AG09319 (cell line): ENCODE measurements at places on chromosomes 1 and 21.

DNA sequence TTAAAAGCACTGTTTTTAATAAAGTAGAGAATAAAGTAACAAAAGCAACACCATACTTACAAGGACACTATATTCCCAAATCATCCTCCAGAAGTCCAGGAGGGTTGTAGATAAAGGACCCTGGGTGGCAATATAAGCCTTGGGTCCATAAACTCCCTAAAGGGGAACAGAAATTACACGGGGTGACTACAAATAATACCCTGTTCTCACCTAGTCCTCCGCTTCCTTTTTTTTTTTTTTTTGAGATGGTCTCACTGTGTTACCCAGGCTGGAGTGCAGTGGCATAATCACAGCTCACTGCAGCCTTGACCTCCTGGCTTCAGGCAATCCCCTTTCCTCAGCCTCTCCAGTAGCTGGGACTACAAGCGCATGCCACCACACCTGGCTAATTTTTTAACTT is 13.1 kb downstream of the PTPN22 start:
- DNase-seq, result no peak

GRCh38 chr1:93239863-93240262 is 59.3 kb downstream of the CCDC18 start:
- DNase-seq, result no peak

- no peak for DNase-seq
Observed at GRCh38 chr1:62435231-62436038, 1.4 kb upstream of the USP1 start.

DNA sequence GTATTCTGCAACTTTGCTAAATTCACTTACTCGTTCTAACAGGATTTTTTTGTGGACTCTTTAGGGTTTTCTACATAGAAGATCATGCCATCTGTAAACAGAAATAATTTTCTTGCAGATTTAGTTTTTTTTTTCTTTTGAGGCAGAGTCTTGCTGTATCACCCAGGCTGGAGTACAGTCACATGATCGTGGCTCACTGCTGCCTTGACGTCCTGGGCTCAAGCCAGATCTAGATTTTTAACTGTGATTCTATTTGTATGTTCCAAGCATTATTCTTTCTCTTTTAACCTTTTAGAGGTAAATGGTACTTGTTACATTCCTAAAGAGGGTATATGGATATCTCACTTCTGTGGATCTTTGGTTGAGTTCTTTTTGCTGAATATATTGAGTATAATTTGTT is 18.6 kb downstream of the FABP3 start:
- no peak for DNase-seq

- no peak for DNase-seq
Observed at GRCh38 chr1:234704106-234704887, 94.3 kb upstream of the IRF2BP2 start.

DNA sequence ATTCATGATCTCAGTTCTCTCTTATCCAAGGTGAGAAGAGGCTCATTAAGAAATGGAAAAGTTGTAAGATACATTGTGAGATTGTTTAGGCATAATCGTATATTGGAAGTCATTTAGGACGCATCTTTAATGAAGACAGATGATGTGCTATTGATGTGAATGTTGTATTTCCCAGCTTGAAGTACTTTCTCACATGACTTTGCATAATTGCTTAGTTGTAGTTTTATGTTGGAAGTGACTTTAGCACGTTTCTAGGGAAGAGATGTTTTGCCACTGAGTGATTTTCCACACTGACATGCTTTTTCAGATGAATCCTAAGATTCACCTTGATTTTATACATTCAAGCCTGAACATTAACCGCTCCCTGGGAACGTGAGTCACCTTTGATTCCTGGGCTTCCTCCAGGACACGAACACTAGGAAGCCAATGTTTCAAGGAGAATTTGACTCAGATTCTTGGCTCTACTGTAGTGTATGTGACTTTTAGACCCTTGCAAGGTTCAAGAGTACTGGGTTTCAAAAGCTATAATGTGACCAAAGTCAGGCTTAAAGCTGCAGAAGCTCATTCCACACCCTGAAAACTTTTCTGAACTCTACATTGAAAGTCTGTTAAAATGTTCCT is 27.9 kb downstream of the ANGEL2 start:
- DNase-seq, result no peak

- no peak for DNase-seq
Observed at GRCh38 chr1:152520561-152521090, 6.3 kb downstream of the CRCT1 start.

DNA sequence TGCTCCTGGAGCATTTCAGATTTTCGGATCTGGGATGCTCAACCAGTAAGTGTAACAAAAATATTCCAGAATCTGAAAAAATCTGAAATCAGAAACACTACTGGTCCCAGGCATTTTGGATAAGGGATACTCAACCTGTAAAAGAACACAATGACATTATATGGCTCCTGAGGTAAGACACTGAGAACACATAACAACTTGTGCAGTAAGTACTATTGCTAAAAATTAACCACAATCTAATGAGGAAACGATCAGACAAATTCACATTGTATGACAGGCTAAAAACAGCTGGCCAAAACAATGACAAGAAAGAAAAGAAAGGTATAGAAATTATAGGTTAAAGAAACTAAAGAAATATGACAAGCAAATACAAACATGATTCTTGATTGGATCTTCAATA is 54.9 kb downstream of the LTN1 start:
- DNase-seq, result no peak

GRCh38 chr1:71377886-71378285 is 297.1 kb upstream of the ZRANB2 start:
- DNase-seq, result no peak

GRCh38 chr21:39107739-39108138 is 75.5 kb downstream of the PSMG1 start:
- no peak for DNase-seq

DNA sequence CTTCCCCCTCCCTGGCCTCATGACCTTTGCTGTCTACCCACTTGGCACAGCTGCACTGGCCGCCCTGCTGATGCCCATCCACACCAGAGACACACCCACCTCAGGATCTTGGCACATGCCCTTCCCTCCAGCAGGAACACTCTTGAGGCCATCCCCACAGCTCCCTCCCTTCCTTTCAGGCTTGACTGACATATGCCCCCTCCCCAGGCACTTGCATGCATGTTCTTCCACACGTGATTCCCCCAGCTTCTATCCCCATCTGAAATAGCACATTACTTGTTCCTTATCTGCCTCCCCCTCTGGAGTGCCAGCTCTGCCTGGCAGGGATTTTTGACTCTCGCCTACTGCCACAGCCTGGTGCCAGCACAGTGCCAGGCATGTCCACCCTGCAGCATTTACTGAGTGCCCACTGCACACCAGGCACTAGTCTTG is 98.5 kb upstream of the SLC25A33 start:
- no peak for DNase-seq

DNA sequence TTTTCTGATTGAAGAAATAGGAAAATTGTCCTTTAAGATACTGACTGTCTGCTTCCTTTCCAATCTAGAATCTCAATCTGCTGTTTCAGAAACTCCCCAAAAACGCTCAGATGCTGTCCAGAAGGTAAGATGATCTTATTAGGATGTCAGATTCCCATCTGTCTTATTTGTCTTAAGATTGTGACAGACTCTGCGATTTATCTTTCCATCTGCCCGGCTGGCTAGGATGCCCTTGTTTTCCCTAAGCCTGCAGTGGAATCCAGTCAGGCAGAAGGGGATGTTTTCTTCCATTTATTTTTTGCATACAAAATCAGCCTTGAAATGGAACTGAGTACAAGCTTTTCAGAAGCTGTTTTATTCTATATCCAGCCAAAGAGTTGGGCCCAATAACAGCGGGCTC is 96.5 kb downstream of the FMN2 start:
- DNase-seq, result no peak

GRCh38 chr1:208289716-208290115 is 45.5 kb upstream of the PLXNA2 start:
- no peak for DNase-seq

GRCh38 chr1:97758541-97759057 is 162.2 kb downstream of the DPYD start:
- DNase-seq, result no peak

DNA sequence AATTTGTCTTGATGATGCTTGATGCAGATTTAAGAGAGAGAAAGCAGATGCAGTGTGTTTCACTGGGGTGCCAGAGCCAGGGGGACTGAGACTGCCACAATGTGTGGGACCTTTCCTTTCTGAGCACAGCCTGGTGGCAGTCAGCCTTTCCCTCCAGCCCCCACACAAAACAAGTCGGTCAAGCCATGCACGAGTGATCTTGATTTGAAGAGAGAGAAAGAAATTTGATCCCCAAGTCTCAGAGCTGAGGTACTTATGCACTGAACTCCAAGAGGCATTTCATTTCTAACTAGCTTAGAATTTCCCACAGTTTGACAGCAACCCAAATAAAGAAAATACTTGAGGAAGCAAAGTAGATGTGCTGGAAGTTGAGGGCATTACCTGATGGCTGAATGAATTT is 193.8 kb downstream of the ST6GALNAC3 start:
- DNase-seq, result no peak

- no peak for DNase-seq
Observed at GRCh38 chr1:153614189-153614900, 1.4 kb upstream of the S100A16 start.
